NCI-H1105 treated with DMSO at 0.1 percent for 48 hours (cell line): ENCODE measurements at places on chromosomes 4 and X.

GRCh38 chr4:129668092-129668491 is 572.1 kb downstream of the C4orf33 start:
- no peak for DNase-seq

DNA sequence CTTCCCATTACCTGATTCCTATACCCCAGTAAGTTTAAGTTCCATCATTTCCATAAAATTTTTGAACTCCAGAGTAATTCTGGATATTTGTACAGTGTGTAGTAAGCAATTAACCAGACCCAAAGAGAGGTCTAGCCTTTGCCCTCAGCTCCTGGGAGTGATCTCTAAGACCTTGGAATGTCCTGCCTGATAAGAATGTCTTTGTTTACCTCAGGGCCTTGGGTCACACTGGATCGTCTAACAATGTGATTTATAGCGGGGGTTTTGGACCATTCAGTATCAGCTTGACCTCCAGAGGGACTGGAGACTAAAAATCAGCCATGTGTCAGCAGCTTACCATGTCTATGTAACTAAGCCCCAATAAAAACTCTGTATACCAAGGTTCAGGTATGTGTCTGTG is 330.9 kb upstream of the PPP1R2C start:
- no peak for DNase-seq

DNA sequence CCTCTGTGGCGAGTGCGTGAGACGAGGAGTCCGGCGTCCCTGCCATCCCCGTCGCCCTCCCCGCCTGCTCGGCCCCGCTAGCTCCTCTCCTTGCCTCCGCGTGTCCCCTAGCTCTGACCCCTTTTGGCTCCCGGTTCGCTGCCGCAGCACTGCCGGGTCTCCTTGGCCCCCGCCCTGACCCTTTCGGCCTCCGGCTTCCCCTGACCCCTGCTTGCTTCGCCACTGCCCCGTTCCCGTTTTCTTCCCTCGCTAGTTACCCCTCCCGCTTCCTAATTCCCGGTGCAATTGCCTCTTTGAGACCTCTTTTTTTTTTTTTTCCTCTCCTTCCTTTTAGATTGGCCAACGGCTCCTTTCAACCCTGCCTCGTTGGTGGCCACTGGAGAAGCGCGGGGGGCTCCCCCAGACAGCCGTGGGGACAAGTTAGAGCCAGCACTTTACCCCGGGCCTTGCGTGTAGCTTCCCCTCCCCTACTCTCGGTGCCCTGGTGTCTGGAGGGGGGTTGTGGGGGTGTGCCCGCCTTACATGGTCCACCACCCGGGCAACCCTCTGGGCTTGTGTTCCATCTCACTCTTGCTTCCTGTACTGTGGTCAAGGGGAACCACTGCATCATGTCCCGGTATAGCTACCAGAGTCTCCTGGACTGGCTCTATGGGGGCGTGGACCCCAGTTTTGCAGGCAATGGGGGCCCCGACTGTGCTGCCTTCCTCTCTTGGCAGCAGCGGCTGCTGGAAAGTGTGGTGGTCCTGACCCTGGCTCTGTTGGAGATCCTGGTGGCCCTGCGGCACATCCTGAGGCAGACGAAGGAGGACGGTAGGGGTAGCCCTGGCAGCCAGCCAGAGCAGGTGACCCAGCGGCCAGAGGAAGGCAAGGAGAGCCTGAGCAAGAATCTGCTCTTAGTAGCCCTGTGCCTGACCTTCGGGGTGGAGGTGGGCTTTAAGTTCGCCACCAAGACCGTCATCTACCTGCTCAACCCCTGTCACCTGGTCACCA is 548 bp downstream of the TMEM164 start:
- peak; percentile 38 for DNase-seq

DNA sequence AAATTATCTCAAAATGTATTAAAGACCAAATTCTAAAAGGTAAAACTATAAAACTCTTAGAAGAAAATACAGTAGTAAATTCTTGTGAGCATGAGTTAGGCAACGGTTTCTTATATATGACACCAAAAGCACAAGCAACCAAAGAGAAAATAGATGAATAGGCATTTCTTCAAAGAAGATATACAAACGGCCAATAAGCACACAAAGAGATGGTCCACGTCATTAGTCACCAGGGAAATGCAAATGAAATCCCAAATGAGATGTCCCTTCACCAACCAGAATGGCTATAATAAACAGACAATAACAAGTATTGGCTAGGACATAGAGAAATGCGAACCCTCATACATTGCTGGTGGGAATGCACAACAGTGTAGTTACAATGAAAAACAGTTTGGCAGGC is 44.6 kb downstream of the RAB33A start:
- no peak for DNase-seq

- no peak for DNase-seq
Observed at GRCh38 chrX:10006770-10007169, 39.6 kb downstream of the CLDN34 start.
